ENCODE measurements at places on chromosomes 2 and 18.

- DNase-seq, result no peak
Measured at GRCh38 chr18:49076654-49077166, 125.9 kb upstream of the SMAD7 start.

DNA sequence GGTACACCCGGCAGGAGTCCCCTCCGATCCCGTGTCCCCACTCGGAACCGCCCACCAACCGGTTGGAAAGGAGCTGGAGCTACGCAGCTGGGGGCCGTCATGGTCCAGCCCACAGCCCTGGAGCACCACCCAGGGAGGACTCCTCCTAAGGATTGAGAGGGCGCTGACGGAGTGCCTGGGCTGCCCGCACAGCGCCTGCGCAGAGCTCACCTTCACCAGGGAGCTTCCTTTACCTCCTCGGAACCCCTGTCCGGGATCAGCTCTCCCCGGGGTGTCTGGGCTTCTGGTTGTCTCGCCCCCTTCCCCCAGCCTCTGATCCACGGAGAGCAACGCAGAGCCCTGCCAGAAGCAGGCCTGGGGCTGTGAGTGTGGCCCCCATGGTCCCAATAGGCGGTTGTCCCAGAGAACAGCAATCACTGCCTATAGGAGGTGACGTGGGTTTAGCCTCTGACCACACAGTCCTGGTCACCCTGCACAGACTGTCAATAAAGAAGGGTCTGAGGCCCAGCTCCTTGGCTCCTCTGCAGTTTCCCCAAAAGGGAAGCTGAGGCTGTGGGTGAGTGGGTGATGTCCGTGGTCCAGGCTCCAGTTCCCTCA, 14.6 kb downstream of the ALPG start:
- peak; percentile 35 for DNase-seq

GRCh38 chr2:241103176-241103595, 1.1 kb upstream of the MTERF4 start:
- no peak for DNase-seq

- no peak for DNase-seq
Measured at GRCh38 chr2:42361728-42362283, 789 bp upstream of the COX7A2L start.

- no peak for DNase-seq
Measured at GRCh38 chr2:124180635-124181034, 155.5 kb downstream of the CNTNAP5 start.

- DNase-seq, result no peak
Measured at GRCh38 chr2:208285853-208286252, 19.8 kb downstream of the PIKFYVE start.

- no peak for DNase-seq
Measured at GRCh38 chr18:55500316-55501086, 87.5 kb downstream of the TCF4 start.

GRCh38 chr2:70450641-70451250, 102.9 kb downstream of the TGFA start:
- DNase-seq, result no peak

DNA sequence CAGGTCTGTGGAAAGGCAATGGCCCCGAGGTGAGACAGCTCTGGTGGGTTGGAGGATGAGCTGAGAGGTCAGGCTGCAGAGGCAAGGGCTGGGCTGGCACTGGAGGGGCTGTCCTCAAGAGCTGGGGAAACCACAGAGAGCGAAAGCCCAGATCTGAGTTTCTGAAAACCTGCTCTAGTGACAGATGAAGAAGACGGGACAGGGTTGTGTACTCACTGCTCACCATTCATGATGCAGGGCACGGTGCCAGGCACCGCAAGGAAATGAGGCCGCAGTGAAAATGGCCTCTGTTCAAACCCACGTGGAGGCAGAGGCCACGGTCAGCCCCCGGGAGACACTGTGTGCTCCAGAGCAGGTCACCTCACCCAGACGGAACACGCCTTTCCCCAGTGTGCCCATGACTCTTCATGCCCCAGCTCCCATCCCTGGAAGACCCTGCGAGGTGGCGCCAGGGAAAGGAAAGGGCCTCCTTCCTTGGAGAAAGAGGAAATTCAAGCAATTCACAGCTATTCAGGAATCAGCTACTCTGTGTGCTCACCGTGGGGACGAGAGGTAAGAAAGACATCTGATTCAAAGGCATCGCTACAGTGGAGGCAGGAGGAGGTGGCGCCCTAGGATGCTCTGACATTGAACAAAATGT, 24.3 kb upstream of the ID2 start:
- peak; percentile 51 for DNase-seq

DNA sequence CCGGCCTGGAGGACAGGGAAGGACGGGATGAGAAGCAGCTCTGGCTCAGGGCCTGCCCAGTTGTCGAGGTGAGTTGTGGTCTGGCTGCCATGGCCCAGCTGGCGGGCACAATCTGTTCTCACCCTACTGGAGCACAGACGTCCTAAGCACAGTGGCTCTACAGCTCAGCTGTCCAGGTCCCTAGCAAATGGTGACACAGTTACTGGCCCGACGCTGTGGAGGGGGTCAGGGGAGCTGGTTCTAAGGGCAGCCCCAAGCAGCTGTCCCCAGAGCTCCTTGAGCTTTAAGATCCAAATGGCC, 32.9 kb downstream of the KCNK3 start:
- no peak for DNase-seq

- DNase-seq, result no peak
Measured at GRCh38 chr2:127063701-127064590, 43.0 kb downstream of the BIN1 start.
